Renal cortex interstitium (tissue), 15 donors: ENCODE measurements at places on chromosomes 4 and X.

GRCh38 chr4:118410138-118410537, 57.3 kb upstream of the PRSS12 start:
- no peak for DNase-seq

DNA sequence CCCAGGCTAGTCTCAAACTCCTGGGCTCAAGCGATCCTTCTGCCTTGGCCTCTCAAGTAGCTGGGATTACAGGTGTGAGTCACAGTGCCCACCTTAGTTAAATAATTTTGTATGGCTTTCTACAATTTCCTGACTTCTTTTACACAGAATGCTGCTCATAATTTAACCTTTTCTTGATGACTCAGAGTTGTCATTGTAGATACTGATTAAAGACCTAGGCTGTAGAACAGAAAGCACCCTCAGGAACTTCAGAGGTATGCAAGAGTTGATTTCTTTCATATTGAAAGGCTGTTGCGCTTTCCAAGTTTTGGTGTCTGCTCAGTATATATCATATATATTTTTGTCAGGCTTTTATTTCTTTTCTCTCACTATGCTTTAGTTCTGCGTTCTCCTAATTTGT, 21.1 kb upstream of the GPR34 start:
- DNase-seq, result no peak

- DNase-seq, result no peak
These were observed 80.0 kb upstream of the FGF13 start for GRCh38 chrX:138791551-138791950.

- no peak for DNase-seq
These were observed 155.7 kb downstream of the CHIC2 start for GRCh38 chr4:53908661-53909078.

DNA sequence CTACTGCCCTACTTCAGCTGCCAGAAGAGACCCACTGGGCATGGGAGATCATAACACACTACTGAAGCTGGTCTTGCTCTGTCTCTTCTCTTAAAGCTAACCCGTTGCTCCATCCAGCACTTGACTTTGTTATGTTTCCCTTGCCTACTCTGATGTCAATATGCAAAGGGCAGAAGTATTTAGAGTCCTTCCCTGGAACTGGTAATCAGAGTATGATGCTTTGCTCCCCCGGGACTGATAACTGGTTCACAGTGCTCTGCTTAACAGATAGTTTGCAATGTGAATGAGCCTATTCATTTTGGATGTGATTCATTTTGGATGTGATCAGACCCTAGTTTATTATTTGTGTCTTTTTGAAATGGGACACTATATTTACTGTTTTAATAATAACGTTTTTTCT, 12.3 kb upstream of the UCP1 start:
- DNase-seq, result no peak

DNA sequence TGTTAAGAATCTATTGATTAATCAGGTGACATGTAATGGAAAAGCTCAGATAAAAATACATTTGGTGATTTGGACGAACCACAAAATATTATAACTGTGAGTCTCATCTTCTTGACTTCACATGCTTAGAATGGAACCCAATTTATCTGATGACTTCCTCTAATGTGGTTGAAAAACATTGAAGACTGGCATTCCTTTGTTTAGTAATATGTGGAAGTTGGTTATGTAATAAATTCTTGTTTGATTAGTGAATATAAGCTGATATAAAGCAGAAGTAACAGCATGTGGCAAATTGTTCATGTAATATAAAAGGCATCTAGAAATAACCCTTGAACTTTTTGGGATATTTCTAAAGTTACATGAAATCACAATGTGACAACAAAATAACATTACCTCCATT, 9.7 kb downstream of the GIMD1 start:
- DNase-seq, result no peak

- no peak for DNase-seq
These were observed 12.7 kb upstream of the ADD1 start for GRCh38 chr4:2830632-2831610.

- DNase-seq, result peak; percentile 44
These were observed 55.7 kb downstream of the PHOX2B start for GRCh38 chr4:41692717-41693345.

DNA sequence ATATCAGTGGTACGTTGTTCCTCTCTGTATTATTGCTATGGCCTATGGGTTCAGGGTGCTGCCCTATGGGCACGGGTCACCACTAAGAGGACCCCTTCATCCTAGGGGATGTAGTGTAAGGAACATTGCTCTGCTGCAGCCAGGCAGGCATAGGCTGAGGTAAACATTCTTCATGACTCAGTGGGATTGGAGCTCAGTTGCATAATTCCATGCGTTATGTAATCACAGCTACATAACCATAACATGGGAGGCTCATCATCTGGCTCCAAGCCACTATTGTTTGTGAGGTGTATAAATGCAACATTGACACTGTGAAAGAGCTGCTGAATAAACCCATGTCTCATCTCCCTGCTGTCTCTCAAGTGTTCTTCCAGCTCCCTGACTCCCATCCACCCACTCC, 375.2 kb downstream of the MAGEE1 start:
- no peak for DNase-seq

DNA sequence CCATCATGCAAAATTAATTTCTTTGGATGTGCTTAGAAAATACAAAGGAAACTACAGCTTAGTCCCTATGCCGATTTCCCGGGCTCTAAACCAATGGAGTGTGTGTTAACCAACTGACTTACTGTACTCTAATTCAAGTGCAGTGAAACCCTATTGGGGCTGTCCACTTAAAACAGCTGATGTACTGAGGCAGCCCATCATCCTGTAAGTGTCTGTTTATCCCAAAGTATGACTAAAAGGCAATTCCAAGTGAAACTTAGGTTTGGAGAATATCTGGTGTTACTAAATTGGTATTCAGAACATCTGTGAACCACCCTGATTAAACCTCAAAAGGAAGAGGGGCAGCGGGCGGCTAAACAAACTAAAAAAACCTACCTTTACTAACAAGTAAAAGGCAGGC, 79.7 kb downstream of the GATB start:
- no peak for DNase-seq

- no peak for DNase-seq
These were observed 71.3 kb upstream of the FBXW7 start for GRCh38 chr4:152607178-152607577.

DNA sequence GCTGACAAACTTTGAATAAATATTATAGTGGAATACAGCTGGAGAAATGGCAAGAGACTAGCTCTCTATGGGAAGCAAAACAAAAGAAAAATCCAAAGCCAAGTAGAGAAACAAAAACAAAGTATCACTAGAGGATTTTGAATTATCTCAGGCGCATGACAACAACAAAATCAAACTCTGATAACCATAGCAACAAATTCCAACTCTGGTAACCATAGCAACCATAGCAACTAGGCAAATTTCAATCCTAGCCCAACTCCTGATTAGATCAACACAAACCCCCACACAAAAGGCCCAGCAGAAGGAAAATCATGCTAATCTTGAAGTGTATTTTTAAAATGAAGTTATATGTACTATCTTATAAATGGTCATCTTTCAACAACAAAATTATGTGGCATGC, 98.4 kb upstream of the MAGEE2 start:
- DNase-seq, result no peak

- no peak for DNase-seq
These were observed 25.7 kb upstream of the ELOVL6 start for GRCh38 chr4:110224142-110224541.

DNA sequence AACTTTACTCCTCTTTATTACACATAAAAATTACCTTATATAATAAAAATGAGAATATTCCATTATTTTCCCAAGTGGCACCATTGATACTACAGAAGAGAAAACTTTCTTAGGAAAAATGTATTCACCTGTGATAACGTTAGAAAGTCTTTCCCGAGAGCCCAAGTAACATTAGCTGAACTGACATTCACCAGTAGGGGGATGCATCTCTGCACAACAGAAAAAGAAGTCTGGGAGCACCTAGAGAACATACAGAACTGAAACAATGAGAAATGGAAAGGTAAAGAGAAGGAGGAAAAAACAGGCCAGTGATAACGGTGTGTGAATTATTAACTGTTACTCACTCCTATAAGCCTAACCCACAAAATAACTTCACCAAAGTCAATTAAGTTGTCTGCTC, 423.3 kb downstream of the CENPC start:
- no peak for DNase-seq

- no peak for DNase-seq
These were observed 27.6 kb upstream of the AGTR2 start for GRCh38 chrX:116142976-116143375.

DNA sequence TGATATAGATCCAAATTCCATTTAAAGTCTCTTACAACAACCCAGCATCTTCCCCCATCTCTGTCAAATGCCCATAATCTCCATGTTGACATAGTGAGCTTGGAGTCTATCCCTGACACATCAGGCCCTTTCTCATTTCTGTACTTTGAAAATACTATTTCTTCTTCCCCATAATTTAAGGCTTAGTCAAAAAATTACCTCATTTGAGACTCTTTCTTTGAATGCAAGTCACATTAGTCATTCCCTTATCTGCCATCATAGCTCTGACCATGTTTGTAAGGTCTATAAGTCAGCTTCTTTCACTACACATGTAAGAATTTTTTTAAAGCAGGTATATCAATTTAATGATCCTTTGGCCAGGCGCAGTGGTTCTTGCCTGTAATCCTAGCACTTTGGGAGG, 99.9 kb downstream of the DDX60 start:
- DNase-seq, result no peak

- DNase-seq, result peak; percentile 36
These were observed 1808.9 kb upstream of the TENM3 start for GRCh38 chr4:180434131-180434895.

DNA sequence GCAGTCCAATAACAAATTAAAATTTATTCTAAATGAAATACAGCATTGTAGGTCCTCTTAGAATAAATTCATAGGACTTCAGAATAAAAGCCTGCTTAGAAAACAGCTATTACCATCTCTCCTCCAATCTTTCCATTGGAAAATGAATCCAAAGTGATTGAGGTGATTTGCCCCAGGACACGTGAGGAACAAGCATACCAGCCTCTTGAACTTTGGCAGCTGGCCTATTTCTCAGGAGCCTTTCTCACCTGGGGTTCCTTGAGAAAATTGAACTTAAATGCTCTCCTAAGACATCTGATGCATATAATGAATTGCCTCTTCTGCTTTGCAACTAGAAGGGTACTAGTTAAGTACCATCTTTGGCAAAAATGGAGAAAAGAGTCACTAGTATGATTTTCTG, 13.5 kb downstream of the ARHGAP24 start:
- no peak for DNase-seq

DNA sequence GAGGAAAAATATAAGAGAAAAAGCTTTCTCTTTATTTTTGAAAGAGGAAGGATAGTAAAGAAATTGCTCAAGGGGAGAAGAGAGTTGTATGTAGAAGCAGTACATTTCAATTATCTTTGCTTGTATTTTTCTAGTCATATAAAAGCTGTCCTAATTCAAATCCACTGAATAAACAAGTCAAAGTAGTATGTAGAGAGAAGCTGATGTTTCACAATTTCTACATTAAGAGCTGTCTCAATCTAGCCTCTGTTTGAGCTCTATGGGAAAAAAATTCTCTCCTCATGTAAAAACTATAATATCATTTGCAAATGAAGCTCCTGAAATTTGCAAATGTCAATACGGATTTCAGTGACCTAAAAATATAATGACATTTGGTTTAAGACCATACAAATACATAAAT, 52.6 kb downstream of the CHM start:
- DNase-seq, result no peak

DNA sequence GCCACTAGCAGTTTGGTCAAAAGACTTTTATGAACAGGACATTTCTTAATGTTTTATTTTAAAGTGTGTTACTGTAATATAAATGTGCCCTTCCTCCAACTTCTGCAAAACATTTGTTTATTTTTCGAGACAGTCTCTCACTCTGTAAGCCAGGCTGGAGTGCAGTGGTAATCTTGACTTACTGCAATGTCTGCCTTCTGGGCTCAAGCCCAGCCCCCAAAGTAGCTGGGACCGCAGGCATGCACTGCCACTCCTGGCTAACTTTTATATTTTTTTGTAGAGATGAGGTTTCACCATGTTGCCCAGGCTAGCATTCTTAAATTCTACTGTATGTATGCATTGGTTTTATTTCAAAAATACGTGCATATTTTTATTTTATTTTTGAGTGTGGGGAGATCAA, 1201.9 kb downstream of the STIM2 start:
- DNase-seq, result no peak

GRCh38 chrX:103811858-103812257, 20.2 kb downstream of the RAB9B start:
- DNase-seq, result no peak

GRCh38 chr4:37715889-37716402, 29.8 kb upstream of the RELL1 start:
- no peak for DNase-seq

GRCh38 chr4:147019091-147019490, 73.4 kb upstream of the TTC29 start:
- DNase-seq, result peak; percentile 10

DNA sequence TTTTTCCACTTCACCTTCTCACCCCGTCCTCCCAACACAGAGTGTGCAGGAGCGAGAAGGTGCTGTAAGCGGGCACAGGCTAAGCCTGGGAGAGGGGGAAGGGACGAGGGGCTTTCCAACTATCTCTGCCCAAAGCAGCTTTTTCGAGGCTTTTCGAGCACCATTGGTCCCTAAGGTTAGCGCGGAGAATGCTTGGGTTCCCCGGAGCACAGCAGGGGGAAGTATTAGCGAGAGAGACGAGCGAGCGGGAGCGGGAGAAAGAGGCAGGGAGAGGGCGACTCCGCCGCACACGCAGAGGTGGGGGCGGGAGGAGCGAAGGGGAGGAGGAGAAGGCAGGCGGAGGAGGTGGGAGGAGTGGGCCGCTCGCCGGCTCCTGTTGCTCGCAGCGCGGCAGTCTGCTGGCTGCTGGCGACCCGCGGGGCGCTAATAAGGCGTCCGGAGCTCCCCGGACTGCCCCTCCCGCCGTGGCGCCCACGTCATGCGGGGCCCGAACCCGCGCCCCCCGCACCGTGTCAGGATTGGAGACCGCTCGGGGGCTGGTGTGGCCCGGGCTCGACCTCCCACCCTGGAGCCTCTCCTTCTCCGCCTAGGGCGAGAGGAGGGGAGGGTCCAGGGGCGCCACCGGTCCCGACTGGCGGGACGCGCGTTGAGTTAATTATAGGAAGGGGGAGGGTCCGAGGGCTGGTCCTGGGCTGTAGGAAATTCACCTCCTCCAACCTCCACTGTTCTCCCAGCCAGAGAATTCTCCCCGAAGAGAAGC, at the start of gene ADAMTS3:
ADAMTS3 (minus strand) TSS at position 263 of the 760 bp plus-strand sequence. CDS start 459 bp downstream, outside the sequence.
- DNase-seq, result peak; percentile 78
